GM06990 (cell line): ENCODE measurements at places on chromosomes 11 and 22.
A peak's percentile ranks its signal among the peaks of the same experiment; 100 is the strongest.

DNA sequence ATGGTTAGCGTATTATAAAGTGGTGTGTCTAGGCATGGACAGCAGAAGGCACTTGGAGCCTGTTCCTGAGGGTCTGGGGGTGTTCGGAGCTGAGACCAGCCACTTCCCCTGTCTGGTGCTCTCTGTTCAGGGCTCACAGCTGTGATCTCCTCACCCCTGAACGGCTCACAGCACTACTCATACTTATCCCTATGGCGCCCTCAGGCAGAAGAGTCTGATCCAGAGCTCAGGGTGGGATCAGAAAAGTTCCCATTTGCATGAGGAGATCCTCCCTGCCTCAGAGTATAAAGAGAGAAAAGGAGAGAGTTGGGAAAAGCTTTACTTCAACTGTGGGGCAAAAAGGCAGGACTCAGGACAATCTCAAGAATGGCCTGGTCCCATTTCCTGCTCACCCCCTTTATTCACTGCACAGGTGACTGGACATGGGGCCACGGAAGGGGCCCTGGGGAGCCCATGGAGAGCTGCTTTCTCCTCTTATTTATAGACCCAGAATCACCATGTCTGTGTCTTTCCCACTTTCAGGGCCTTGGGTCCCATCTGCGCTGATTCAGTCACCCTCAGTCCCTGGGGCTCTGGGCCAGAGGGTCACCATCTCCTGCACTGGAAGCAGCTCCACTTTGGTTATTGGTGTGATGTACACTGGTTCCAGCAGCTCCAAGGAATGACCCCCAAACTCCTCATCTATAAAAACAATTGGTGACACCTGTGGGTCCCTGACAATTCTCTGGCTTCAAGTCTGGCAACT, 97.0 kb upstream of the TOP3B start:
- no peak for DNase-seq

GRCh38 chr22:39617970-39618757, 47.6 kb downstream of the CACNA1I start:
- DNase-seq: no peak

GRCh38 chr22:33922349-33922681, 2.0 kb upstream of the LARGE1 start:
- DNase-seq: no peak

- no peak for DNase-seq
These were observed 20.8 kb downstream of the MUC15 start for GRCh38 chr11:26551186-26551801.

DNA sequence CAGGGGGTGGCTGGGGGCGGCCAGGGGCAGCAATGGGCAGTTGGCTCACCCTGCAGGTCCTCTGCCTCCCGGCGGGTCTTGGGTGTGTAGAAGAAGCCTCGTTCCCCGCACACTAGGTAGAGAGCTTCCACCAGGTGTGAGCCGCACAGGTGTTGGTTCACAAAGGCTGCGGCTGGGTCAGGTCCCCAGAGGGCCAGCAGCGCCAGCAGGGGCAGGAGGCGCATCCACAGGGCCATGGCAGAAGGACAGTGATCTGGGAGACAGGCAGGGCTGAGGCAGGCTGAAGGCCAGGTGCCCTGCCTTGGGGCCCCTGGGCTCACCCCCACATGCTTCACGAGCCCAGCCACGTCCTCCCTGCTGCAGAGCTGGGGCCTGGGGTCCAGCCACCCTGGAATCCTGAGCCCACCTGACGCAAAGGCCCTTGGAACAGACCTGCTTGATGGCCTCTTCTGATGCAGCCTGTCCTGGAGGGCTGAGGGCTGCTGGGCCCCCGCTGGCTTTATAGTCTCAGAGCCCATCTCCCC, at the start of gene INS:
INS (minus strand) TSS at position 474 of the 524 bp plus-strand sequence; CDS start at position 236, 238 bp downstream.
- no peak for DNase-seq

DNA sequence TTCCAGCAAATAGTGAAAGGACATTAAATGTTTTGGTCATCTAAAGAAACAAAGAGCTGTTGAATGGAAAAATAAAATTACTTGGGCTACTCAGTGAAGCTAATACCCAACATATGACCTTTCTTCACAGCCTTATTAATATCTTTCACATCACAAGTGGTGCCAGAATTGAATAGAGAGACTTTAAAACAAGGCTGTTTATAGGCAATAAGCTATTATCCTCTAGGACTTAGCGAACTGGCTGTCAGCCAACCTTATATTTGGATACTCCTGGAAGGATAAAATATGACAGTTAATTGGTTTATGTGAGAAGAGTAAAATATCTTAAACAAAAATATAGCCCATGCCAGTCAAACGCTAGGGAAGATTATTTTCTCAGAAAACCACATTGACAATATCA, 225.5 kb upstream of the BLID start:
- no peak for DNase-seq

- DNase-seq: peak; percentile 5
These were observed 148.2 kb upstream of the SNX19 start for GRCh38 chr11:131064373-131064991.

- peak; percentile 69 for DNase-seq
These were observed at the start of gene MAPK12 for GRCh38 chr22:50261615-50262459. Gene MAPK12, minus strand, starts transcription at chr22:50261683. Its CDS starts 174 bp downstream, at chr22:50261509.

DNA sequence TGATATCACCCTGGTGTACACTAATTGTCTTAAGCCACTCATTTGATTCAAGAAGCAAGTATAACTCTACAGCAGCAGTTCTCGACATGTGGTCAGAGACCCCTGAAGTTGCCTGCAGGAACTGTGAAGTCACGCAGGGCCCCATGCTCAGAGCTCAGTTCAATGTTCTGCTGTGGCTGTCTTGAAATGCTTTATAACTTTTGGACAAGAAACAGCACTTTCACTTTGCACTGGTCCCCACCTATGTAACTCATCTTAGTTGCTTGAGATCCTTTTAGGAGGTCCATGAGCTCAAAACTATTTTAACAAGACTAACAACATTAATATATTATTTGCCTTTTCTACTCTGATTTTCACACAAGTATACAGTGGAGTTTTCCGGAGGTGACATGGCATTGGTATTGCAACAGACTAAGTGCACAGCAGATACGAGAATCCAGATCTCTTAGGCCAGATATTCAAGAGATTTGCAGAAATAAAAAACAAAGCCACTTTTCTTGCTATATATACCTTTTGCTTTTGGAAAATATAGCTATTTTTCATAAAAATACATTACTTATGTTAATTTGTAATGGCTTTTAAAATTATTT, 64.8 kb downstream of the PRR5L start:
- DNase-seq: no peak
